ENCODE measurements at places on chromosomes 12 and 14.

DNA sequence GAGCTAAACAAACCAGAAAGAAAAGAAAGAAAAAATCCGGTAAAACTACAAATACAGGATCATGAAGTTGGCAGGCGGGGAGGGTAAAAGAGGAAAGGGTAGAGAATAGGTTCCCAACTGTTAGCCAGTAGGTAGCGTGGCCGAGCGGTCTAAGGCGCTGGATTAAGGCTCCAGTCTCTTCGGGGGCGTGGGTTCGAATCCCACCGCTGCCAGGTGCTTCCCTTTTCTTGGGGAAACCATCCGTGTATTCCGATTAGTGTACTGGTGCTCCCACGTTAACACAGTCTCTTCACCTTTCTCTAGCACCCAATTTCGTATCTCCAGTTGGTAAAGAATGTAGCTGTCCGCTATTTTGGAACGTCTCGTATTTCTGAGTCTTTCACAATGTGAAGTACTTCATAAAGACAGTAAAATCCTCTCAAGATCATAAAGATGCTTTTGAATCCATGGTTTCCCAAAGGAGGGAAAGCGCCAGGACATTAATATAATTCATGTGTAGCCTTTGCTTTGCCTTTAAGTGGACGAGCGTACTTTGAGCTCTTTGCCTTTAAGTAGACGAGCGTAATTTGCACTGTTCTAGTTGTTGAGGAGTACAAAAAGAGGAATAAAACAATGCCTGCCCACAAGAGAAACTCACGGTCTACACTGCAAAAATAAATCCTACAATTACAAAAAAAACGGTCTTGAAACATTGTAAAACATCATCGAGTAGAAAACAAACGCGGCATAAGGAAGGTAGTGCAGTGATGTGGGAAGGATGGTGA, 19.0 kb upstream of the RNASE12 start:
- DNase-seq, result no peak

DNA sequence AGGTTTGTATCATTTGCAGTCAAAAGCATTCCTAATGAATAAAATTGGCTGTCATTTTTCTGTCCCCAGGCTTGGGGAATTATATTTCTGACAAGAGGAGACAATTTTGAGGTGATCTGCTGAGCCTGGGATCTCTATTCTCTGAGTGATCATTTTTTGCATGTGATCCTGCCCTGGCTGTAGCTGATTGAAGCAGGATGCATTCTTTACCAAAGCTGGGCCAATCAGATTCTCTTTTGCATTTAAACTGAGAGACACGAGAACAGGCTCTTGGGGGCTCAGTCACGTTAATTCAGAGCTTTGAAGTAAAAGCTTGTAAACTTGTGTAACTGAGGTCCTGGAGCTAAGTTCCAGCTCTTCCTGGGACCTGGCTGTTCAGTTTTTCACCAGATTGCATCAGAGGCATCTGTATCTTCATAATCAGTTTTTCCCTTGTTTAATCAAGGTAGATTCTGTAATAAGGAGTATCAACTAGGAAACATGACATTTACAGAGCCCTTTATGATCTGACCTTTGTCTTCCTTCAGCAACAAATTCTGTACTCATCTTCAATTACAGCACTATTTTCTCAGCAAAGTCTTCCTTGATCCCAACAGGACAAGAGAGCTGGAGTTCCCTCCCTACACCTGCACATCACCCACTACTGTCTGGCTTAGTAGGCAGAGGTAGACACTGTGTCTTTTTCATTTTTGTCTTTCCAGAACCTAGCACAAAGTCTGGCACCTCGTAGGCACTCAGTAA, 35.0 kb upstream of the MANSC4 start:
- no peak for DNase-seq

GRCh38 chr12:63083046-63083445, 68.0 kb downstream of the AVPR1A start:
- DNase-seq, result no peak

GRCh38 chr14:21120686-21121085, 19.8 kb downstream of the TMEM253 start:
- DNase-seq, result no peak

DNA sequence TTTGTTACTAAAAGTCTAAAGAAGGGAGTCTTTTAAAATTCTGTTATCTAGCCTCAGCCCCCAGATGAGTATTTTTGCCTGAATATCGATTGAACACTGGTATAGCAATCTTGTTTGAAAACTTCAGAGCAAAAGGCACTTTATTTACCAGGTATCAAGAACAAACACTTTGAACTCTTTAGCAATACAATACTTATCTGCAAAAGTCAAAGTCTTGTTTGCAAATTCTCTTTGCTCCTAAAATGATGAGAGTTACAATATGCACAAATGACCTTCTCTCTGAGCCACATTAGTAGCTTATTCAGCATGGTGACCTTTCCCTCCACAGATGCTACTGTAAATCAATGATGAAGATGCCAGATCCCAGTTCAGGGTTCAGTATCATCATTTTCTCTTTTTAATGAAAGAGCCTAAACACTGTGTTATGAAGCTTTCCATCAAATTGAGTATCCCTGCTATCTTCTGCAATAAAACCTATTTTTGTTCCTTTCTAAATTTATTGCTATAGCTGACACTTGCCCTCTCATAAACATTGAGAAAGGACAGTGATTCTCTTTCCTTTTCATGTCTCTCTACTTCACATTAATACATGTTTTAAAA, 752.7 kb upstream of the MGAT4C start:
- no peak for DNase-seq

DNA sequence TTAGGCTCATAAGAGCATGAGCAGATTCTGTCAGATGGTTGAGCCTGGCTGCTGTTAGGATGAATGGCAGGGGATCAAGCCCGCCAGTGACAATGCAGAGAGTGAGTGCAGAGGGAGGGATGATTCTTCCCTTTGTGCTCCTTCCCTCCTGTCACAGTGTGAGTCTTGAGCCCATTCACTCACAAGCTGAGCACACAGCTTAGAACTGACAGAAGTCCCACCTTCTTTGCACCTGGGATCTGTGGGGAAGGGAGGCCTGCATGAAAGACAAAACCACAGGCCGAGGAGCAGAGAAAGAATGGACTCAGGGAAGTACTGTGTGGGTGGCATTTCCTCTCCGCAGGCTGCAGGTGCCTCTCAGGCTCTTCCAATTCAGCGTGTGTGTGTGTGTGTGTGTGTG, 160.6 kb downstream of the KCNA5 start:
- no peak for DNase-seq

DNA sequence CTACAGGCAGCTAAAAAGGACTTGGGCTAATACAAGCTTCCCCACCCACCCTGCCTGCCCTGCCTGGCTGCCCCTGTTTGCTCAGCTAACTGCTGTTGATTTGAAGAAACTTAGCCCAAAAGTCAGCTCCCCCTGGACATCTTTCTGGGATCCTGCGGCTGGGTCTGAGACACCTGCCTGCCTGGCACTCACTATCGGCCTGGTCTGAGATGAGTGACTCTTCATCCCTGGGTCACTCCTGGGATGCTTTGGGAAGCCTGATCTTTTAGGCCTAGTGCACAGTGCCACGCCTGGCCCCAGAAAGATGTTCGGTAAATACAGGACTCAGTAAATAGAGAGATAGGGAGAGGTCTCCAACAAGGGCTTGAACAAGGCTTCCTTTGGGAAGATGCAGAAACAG, 211.3 kb upstream of the DIO3 start:
- no peak for DNase-seq

DNA sequence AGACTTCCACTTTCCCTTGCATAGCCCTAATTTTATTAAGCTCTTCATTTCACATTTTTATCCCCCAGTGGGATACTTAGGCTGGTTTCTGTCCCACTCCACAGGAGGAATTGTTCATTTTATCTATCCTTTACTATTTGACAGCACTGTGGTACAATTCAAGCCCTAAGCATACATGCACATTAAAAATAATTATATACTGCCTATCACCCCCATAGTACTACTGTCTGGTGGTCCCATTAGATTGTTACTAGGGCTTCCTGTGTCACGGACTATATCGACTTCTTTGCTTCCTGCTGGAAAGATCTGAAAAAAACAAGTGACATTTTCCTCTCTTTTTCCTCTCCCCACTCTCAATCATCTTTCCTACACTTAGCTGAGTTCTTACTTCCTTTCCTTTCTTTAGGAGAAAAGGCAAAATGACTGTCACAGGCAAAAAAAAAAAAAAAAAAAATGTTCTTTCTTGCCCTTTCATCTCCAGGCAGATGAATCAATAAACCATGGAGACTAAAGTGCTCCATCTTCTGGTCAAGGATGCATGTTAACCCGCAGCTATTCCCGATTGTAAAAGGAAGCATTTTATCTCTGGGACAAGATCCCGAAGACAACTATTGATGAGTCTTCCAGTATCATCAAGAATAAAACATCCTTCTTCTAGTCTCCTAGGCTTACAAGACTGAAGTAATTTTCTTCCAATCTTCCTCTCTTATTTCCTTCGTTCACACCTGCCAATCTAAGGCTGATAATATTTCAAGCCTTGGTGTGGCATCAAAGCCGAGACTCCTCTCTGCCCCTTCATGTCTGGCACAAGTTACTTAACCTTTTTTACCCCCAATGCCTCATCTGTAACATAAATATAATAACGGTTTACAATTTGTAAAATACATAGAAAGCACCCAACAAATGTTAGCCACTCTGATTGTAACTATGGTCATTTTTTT, 94.4 kb upstream of the PLEKHG7 start:
- DNase-seq, result no peak

GRCh38 chr12:76555231-76555767, 4.3 kb downstream of the OSBPL8 start:
- DNase-seq, result no peak

DNA sequence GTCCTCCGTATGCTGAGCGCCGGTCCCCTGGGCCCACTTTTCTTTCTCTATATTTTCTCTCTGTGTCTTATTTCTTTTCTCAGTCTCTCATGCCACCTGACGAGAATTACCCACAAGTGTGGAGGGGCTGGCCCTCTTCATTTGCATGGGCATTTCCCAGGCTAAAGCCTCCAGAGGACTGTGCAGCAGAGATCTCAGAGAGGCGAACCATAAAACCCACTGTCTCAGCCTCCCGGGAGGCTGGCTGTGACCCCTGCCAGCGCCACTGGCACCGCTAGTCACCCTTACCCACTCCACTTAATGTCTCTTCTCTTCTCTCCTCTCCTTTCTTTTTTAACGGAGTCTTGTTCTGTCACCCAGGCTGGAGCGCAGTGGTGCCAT, 7.1 kb upstream of the SERPINA9 start:
- DNase-seq, result no peak

- no peak for DNase-seq
Measured at GRCh38 chr14:24240110-24240918, 2.1 kb downstream of the TINF2 start.

GRCh38 chr14:34252227-34252626, 209.8 kb downstream of the SPTSSA start:
- no peak for DNase-seq

DNA sequence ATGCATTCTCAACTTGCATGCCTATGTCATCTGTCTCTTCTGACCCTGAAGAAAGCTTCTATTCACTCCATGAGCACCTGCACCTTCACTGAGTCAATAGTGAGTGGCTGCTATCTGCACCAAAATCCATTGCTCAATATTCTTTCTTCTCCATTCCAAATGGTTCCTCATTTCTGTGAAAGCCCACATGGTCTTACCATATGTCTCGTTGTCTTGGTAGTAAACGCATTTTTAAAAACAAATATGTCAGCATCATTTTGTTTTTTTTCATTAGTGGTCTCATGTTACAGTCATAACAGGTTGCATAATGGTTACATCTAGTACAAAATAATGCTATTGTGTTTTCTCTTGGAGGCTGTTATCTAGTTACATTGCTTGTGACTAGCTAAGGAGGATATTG, 106.9 kb upstream of the CPM start:
- no peak for DNase-seq

- no peak for DNase-seq
Measured at GRCh38 chr12:106387848-106388377, 30.4 kb downstream of the POLR3B start.

- no peak for DNase-seq
Measured at GRCh38 chr12:71691504-71692129, 5.7 kb downstream of the TMEM19 start.

GRCh38 chr14:75204116-75204515, 27.7 kb upstream of the TMED10 start:
- DNase-seq, result no peak

- DNase-seq, result no peak
Measured at GRCh38 chr12:106332536-106332935, 25.0 kb upstream of the POLR3B start.

DNA sequence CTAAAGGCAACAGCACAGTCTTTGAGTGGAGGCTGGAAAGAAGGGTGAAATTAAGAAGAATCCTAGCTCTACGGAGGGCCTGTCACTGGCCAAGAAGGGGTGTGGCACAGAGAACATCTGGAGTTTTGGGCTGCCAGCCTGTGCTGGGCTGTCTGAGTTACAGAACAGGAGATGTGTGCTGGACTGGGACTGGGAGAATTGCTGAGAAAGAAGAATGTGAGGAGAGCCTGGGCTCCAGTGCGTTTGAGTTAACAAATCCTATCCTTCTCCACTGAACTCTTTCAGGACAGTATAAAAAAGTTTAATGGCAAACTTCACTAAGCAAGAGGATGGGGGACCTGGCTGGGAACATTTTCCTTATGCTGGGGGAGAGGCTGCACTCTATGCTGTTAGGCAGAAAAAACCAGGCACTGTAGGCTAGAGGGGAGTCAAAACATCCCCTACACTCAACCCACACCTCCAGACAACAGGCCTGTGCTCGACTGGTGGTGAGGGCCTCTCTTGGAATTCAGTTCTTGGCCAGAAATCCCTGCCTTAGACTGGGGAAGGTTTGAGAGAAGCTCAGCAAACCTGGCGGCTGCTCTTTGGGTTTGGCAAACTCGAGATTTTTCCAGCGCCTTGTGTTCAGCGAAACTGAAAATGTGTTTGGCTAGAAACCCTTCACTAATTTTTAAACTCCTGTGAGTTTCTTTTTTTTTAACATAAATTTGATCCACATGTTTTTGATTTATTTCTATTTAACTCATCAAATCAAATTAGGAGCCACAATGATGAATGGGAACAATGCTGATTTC, 217.3 kb downstream of the MON2 start:
- DNase-seq, result no peak

- no peak for DNase-seq
Measured at GRCh38 chr12:107522692-107523477, 162.7 kb upstream of the PWP1 start.

DNA sequence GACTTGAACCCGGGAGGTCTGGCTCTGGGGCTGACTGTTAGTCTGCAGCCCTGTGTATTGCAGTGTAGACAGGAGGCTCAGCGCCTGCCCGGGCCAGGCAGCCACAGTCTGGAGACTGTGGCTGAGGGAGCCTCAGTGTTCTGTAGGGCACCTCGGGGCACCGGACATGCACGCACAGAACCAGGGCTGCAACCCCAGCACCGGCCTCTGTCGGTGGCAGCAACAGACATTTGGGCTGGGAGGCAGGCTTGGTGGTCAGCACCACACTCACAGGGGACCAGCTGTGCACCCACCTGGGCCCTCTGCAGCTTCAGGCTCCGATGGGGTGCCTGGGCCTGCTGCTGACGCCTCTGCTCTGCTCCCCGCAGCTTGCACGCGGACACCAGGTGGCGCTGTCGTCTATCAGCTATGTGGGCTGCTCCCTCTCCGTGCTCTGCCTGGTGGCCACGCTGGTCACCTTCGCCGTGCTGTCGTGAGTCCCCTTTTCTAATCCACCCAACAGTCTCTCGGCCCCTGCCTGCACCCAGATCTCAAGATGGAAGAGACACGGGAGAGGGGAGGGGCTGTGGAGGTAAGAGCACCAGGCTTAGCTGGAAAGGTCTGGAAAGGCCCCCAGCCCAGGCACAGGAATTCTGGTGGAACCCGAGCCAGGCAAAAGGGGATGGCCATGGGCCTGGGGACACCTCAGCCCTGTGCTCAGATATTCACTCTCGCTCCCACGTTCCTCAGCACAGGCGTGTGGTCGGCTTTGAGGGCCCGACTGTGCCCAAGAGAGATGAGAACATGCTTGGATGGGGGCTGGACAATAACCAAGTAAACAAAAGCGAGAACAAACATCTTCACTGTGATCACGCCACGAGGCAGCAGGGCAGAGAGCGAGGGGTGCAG, 151.0 kb downstream of the ADGRD1 start:
- peak; percentile 77 for DNase-seq
